ENCODE measurements at places on chromosomes 2 and 18. TPM values are rescaled to one million over a fixed set of nuclear protein-coding genes. Genes with fewer than 3 reads are reported as not detected.

Gene STEAP3
- 53.1 TPM for total RNA-seq

Gene TUBA4B
- not detected for total RNA-seq

Gene UGT1A3
- not detected for total RNA-seq

Gene IRS1
- 31.4 TPM for total RNA-seq

Gene GATA6
- 20.7 TPM for total RNA-seq

Data from mesangial cell (primary cell).